ENCODE measurements at places on chromosomes 6 and 20.

DNA sequence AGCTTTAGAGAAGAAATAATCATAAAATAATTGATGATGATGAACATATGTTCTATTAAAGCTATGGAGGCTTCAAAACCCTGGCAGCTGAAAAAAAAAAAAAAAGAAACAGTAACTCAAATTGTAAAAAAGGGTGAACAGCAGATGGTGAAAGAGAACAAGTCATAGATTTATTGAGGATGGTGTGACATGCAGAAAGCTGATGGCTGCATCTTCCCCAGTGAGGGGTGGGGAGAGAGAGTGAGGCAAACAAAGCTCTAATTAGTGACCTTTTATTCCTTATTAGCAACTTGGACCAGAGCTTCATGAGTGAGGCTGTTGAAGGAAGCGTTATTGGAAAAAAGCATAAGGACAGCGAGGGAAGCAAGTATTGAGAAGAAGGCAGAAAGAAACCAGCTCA is 191.7 kb downstream of the EDN1 start:
- no peak for DNase-seq

DNA sequence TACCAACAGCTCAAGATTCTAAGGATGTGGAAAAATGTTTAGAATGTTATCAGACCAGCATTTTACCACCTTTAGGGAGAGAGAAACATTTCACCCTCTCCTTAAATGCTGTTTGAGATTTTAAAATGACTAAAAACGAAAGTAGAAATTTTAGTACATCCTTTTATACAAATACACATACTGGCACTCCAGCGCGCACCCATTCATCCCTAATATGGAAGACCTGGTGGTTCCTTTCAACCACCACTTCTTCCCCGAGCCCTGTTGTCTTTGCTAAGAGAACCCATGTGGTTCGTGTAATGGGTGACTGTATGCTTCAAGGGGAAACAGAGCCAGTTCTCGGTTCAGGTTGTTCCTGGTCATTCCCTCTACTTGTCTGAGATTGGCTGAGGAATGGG is 21.3 kb downstream of the SPATA2 start:
- DNase-seq, result no peak

GRCh38 chr6:13724182-13724581 is 12.5 kb upstream of the RANBP9 start:
- no peak for DNase-seq

DNA sequence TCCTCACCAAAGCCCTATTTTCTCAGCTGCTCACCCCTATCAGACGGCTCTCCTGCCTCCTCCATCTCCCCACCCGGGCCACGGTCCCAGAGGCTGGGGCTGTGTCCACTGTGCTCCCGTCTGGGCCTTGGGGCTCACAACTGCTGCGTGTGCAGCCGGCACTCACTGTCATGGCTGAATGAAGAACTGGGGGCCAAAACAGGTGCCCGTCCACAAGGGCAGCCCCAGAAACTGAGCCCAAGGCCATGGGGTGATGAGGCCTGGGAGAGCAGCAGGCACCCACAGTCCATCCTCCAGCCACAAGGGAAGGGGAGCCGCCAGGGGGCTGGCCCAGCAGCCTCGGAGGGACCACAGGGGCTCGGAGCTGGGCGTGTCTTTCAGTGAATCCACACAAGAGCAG is 159.5 kb downstream of the DLL1 start:
- DNase-seq, result no peak

DNA sequence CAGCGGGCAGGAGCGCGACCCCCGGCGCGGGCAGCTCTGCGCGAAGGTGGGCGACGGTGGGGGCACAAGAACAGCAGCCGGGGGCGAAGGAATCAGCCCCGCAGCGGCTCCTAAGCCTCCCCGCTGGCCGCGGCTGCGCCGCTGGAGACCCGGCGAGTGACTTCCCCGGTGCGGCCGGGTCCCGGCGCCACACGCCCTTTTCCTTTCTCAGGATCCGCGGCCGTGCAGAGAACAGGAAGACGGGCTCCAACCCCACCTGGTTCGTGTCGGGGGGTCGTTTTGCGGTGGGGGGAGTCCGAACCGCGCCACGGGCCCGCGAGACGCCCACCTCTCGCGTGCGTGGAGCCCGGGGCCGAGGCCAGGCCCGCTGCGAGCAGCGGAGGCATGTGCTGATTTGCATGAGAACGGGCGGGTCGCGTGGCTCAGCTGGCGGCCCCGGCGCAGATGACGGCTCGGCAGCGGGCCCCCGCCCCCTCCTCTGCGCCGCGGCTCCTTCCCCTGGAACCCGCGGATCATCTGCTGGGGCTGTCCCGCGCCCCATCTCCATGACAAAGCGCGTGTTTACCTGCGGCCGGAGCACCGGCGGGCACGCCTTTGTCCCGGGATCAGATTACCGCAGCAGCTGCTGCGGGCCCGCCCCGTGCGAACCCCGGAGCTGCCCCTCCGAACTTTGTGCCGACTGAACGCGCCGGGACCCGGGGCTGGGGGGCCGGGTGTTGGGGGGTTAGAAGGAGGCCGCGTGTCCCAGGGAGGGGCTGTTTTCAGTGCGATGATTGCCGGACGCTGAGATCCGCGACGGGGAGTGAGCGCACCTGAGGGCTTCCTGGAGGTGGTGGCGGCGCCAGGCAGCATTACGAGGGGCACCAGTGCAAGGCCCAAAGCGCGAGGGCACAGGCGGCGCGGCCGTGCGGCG is 4.9 kb upstream of the DLL1 start:
- DNase-seq, result no peak

- no peak for DNase-seq
Observed at GRCh38 chr6:31154436-31154835, 3.2 kb downstream of the CCHCR1 start.

DNA sequence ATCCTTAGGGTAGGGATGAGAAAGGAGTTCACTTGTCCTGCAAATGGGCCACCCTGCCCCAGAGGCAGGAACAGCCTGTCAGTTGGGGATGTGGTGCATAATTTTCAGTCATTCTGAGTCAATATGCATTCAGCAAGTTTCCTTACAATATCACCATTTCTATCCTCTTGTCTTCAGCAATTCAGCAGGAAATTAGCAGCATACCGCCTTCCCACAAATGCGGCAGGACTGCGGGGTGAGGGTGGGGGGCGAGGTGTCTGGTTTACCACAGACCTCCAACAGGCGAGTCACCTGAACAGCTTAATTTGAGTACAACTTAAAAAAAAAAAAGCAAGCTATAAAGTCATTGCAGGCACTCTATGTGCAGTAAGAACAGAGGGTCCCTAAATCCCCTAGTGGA is 126.8 kb downstream of the MAP3K7 start:
- DNase-seq, result no peak

DNA sequence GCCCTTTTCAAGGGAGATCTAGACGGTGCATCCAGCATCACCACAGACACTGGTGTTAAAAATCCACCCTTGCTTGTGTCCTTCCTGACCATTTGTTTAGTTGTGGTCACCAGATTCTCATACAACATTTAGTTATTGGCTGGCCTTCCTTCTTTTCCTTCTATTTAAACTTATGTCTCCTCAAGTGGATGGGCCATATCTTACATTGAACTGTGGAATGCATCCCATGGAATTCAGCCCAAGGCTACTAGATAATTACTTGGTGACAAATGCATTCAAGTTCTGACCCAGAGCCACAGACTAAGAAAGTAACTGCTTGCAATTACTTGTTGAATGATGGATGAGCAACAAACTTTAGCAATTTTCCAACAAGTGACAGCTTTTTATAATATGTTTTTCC is 198.9 kb upstream of the SSTR4 start:
- no peak for DNase-seq

- no peak for DNase-seq
Observed at GRCh38 chr6:168666699-168667427, 225.9 kb downstream of the SMOC2 start.

DNA sequence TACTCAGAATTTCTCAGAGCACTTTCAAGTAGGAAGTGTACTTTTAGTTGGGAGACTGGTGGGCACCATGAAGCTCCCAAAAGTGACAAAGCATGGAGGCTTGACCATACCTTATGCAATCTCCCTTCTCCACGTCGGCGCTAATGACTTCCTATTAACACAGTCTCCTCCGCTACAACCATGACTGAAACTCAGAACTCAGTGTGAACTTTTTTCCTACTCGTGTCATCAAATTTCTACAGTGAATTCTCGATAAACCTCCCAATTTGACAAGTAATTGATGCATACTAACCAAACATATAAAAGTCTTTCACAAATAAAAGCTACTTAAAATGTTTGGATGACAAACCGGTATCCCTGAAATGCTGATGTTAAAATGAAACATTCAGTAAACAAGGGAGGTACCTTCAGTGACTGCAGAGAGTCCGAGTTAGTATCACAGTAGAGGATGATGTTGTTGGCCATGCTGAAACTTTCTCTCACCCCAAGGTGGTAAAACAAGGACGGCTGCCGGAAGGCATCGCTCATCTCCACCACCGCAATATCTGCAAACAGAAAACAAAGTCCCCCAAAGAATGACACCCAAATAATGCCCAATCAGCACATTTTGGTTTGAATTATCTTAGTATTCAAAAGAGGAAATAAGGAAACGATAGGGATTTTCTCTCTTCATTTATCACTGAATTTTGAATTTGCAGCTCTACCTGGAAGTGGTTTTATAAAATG is 72.1 kb downstream of the MAP3K5 start:
- DNase-seq, result no peak

DNA sequence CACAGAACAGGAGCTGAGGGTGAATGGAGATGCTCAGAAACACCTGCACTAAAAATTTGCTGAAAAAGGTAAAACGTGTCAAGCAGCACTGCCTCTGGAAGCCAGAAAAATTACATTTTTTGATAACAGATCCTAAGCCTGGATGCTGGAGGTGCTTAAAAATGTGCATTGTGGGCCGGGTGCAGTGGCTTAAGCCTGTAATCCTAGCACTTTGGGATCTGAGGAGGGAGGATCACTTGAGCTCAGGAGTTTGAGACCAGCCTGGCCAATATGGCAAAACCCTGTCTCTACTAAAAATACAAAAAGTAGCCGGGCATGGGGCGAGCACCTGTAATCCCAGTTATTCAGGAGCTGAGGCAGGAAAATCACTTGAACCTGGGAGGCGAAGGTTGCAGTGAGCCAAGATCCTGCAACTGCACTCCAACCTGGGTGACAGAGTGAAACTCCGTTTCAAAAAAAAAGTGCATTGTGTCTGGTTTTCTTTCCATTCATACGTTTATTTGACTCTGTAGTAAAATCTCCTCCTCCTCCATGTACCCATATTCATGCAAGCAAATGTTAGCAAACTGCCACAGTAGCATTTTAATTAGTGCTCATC is 587 bp upstream of the BTN3A1 start:
- DNase-seq, result no peak

DNA sequence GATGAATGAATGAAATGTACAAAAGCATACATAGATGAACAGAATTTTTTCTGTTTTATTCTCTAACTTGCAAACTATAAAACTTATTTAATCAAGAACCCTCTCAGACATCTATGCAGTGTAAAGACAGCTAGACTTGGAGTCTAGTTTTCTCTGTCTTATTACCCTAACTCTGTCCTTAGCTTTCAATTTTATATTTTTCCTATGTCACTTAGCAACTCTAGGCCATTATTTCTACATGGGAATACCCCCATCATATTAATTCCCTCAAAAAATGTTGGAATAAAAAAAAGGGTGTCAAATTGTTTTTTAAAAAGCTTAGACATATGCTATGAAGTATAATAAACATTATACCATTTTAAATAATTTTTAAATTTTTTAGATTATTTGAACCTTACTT is 1.2 kb downstream of the RHAG start:
- DNase-seq, result no peak

DNA sequence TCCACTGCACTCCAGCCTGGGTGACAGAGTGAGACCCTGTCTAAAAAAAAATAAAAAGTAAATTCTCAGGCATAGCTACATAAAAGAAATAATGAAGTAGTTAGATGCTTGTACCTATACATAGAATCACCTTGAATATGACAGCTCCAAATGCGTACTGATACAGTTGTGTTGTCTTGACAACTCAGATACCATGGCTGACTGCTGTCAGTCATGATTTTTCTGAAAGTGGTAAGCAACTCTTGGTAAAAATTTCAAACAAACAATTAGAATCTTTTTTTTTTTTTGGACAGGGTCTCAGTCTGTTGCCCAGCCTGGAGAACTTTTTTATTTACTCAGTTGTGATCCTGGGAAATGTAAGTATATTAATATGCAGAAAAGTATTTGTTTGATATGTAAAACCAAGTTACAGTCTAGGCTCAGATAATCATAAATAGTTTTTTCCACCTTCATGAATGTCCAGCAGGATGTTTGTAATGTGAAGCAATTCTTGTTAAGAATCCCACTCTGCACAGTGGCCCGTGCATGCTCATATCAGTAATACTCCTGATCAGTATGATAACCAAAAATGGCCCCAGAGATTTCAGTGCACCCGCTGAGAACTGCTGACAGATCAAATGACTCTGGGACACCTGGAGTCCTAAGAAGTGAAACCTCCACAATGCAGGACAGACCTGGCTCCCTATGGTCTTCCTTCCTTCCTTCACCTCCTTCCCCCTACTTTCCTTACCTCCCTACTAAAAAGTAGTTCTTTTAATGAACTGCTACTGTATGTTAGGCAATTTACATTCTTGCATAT is 14.0 kb upstream of the MAPK13 start:
- DNase-seq, result no peak

- DNase-seq, result no peak
Observed at GRCh38 chr6:37507077-37507476, 7.4 kb upstream of the CCDC167 start.

DNA sequence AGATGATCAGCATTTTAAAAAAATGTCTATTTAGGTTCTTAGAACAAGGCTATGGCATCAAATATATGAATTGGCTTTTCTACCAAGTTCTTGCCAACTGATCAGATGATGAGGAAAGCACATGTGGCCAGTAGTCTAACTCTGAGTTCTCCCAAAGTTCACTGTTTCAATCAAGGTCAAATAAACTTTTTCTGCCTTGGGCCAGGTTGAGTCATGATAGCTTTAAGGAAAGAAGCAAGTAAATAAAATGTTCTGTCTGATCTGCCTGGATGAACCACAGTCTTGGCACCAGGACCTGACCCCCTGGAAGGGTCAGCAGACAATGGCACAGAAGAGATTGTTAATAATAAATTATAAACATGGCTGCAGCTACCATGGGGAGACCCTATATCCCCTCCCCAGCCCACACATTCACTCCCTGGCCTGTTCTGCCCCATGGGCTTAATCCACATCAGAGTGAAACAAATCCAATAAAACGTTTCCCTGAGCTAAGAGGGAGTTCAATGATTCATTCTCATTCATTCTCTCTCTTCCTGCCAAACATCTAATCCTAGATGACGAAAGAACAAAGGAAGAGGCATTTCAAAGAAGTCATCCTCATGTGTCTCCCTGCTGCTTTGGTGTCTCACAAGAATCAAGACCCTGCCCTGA is 661.6 kb downstream of the DHX35 start:
- DNase-seq, result no peak

- DNase-seq, result no peak
Observed at GRCh38 chr6:40586369-40587201, 579 bp downstream of the LRFN2 start.

- DNase-seq, result no peak
Observed at GRCh38 chr6:86723151-86723550, 214.2 kb upstream of the HTR1E start.
